Esophagus squamous epithelium (tissue), 5 donors: ENCODE measurements at places on chromosomes 16 and 17. TPM values are rescaled to one million over a fixed set of nuclear protein-coding genes. Genes with fewer than 3 reads are reported as not detected.

ZMYND15 gene
- not detected for total RNA-seq

- no peak for DNase-seq
Observed at GRCh38 chr17:80980397-80981061, 11.1 kb upstream of the CHMP6 start.

TNP2 gene
- total RNA-seq = not detected

LDHD gene
- 3.3 TPM for total RNA-seq
